ENCODE measurements at places on chromosomes 1 and 21. TPM values are rescaled to one million over a fixed set of nuclear protein-coding genes. Genes with fewer than 3 reads are reported as not detected.

GRCh38 chr1:11341901-11342552, 69.0 kb downstream of the UBIAD1 start:
- no peak for DNase-seq

DNA sequence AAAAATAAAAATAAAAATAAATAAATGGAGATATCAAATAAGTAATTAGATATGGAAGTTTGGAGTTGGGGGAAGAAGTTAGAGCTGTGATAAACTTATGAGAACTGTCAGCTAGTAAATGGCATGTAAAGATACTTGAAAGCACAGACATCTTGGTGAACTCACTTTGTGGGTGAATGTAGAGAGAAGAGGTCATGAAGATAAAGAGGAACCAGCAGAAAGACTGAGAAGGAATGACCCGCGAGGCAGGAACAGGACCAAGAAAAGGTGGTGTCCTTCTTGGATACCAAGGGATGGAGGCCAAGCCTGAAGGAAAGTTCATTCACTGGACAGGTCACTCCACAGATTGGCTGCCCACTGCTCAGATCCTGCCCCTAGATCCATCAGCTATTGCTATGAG, 4.7 kb upstream of the CAPZB start:
- no peak for DNase-seq

DNA sequence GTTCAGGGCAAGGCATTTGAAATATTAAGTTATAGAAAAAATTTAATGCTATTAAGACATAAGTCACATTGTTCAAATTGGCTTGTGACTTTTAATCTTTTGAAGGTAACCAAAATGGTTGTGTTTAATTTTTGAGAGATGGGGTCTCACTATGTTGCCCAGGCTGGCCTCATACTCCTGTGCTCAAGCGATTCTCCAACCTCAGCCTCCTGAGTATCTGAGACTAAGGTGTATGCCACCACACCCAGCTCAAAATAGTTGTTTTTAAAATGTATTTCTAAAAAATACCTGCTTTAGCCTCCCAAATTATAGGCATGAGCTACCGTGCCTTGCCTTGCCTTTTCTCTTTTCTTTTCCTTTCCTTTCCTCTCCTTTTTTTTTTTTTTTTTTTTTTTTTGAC, 26.0 kb upstream of the CHAF1B start:
- no peak for DNase-seq

CASP9 gene
- 18.2 TPM for polyA plus RNA-seq
